ENCODE measurements at places on chromosomes 2 and 18.

DNA sequence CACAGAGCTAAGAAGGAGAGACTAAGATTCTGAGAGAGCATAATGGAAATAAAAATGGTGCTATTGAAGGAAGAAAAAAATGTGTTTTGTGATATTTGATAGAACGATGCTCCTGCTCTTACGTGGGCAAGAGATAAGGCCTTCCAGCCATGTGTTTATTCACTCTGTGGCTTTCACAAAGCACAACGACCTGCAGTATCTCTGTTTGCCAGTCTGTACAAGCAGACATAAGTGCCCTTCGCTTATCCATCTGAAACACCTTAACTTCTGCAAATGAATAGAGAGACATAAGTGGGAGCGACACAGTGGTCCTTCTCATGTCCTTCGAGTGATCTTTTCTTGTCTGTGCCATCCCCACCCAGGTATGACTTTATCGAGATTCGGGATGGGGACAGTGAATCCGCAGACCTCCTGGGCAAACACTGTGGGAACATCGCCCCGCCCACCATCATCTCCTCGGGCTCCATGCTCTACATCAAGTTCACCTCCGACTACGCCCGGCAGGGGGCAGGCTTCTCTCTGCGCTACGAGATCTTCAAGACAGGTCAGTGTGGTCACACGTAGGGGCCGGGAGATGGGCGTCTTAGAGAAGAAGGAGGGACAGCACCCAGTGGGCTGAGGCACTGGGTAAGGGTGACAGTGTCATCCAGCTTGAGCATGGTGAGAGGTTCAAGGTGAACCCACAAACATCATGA, 33.7 kb downstream of the NRP2 start:
- DNase-seq = peak; percentile 57

DNA sequence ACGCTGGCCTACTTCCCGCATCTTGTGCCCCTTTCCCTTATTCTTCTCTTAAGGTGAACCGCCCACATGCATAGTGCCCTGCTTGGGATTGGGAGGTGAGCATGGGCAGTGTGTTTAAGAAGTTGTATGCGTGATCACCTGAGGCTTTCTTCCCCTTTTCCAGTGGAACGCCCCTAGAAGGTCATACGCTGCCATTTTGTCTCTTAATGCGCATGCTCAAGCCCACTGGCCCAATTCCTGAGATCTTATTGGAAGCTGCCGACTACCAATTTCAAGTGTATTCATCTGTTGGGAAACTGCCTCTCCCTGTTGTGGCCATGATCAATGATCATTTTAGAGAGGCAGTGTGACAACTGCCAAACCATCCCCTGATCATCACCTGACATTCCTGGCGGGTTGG, 3.3 kb upstream of the CETN1 start:
- DNase-seq = no peak

GRCh38 chr18:3044931-3045698, 32.2 kb upstream of the LPIN2 start:
- peak; percentile 61 for DNase-seq

DNA sequence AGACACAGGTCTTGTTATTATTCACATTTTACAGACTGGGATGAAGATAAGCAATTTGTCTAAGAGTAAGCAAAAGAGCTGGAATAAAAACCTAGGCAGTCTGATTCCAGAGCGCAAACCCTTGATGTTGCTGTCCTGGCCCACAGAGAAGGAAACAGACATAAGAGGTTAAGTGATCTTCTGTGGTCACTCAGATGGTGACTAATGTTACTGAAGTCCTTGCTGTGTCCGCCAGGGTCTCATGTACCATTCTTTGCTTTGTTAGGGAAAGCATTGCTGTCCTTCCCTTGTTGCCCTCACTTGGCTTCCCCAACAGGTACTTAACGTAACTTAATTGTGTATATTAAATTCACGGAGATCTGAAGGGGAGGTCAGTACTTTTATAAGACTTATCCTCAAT, 14.9 kb upstream of the FAP start:
- no peak for DNase-seq

DNA sequence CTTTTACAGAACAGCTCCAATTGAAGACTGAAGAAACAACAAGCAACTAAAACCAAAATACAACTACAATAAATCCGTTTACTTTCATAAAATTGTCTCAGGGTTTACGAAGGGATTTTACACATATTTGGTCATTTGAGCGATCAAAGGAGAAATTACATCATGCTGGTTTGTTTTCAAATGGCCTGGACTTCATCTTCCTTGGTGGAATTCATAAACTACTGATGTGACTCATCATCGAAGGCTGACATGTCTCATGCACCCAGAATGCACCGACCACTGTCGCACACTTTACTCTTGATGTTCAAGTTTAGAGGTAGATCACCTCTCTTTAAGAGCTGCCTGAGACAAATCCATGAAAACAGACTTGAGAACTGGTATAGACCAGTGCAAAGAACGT, 25.6 kb upstream of the PMAIP1 start:
- DNase-seq = no peak

- no peak for DNase-seq
Measured at GRCh38 chr18:809985-810642, 1.9 kb downstream of the YES1 start.

DNA sequence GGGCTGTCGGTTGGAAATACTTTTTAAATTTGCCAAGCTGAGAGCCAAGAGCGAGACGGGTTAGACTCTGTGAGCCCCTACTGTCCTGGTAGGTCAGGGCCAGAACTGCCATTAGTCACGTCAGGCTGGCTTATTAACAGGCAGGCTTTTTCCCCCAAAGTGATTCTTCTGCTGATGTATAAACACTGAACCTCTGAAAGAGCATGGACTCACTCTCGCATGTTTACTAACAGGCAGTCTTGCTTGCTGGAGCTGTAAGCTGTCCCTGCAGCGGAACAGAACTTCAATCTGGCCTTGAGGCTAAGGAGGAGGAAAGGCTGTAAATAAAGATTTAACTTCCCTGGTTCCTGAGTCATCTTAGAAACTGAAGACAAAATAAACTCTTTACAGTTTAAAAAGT, 288.4 kb downstream of the PIEZO2 start:
- DNase-seq = no peak

- peak; percentile 74 for DNase-seq
Measured at GRCh38 chr2:231701456-231702373, 6.6 kb upstream of the PTMA start.

DNA sequence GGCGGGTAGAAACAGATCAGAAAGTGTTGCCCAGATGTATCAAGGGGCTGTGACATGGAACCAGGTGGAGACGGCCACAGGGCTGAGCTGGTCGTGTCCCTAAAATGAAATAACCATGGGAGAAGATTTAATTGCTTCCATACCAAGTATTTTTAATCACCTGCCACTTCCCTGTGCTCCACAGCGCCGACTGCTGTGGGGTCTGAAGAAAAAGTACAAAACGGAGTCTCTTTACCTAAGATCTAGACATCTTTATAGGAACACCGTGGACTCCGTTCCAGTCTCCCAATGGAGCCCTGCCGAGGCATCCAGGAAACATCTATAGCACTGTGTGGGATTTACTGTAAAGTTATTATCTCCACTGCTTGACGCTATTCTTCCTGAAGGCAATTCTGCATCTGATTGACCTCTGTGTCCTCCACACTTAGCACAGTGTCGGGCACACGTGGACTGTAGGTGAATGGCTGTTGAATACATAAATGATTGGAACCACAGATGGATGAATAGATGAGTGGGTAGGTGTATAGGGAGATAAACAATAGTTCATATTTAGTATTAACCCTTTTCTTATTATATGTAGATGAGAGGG, 21.6 kb upstream of the GYPC start:
- no peak for DNase-seq

GRCh38 chr18:2985628-2986027, 27.3 kb downstream of the LPIN2 start:
- no peak for DNase-seq

DNA sequence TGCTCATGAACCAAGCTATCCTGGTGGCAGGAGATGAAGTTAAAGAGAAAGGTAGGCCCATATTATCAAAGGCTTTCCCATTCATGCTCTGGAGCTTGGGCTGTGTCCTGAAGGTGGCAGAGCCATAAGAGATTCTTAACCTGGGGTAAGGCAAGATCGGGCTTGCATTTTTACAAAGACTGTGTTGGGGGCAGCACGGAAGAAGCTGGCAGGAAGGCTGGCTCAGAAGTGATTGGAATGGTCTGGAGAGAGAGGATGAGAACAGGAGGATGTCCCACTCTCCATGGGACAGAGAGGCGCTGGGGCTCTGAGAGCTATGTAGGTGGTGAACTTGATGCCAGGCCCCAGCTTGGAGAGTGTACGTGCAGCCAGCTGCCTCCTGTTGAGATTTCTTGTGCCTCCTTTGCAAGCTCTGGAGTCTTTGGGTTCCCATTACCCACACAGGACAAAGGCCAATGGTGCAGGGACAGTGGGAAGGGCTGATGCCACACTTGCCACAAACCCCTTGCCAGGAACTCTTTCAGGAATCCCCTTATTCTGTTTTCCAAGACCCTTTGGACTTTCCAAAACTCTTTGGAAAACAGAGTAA, 40.6 kb upstream of the FZD5 start:
- peak; percentile 57 for DNase-seq
